ENCODE measurements at places on chromosomes 12 and 14.
A peak's percentile ranks its signal among the peaks of the same experiment; 100 is the strongest.

DNA sequence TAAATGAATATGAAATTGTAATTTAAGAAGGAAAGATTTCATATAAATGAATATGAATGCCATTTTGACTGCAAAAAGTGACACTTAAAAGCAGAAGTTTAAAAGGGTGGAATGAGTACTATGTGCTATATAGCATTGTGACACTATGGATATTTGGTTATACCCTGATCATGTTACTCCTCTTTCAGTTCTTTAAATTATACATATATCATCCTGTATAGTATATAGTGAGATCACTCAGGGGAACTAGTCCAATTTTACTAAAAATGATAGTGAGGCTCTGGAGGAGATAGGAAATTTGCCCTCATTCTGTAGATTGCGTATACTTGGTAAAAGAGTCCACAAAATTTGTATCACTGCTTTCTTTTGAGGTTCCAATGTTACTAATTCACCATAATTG lies 155.7 kb upstream of the BTG1 start:
- DNase-seq = no peak

DNA sequence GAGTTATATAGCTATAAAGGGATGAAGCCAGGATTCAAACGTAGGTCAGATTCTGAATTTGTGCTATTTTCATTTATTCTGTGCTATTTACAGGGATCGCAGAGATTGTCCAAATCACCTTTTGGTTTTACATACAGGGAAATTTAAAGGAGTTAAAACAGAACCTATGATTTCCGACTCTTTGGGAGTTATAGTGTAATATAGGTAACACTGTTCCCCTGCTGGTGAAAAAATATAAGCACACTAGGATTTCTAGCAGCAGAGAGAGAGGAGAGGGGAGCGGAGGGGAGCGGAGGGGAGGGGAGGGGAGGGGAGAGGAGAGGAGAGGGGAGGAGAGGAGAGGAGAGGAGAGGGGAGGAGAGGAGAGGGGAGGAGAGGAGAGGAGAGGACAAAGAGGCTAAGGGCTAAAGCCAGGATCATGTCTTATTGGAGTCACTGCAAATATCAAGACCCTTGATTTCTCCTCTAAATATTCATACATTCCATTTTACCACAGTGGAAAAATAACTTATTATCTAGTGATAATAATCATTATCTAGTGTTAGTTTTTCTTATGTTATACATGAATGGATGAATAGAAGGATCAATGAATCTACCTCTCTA lies 46.2 kb upstream of the KCNH5 start:
- no peak for DNase-seq

DNA sequence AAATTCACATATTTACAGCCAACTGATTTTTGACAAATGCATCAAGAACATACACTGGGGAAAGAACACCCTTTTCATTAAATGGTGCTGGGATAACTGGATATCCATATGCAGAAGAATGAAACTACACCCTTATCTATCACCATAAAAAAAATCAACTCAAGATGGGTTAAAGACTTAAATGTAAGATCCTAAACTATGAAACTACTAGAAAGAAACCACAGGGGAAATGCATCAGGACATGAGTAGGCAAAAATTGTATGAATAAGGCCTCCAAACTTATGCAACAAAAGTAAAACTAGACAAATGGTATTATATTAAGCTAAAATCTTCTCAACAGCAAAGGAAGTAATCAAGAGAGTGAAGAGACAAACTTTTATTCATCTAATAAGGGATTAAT lies 242.6 kb downstream of the CPNE8 start:
- no peak for DNase-seq

GRCh38 chr12:848173-848865 lies 95.9 kb downstream of the WNK1 start:
- no peak for DNase-seq

DNA sequence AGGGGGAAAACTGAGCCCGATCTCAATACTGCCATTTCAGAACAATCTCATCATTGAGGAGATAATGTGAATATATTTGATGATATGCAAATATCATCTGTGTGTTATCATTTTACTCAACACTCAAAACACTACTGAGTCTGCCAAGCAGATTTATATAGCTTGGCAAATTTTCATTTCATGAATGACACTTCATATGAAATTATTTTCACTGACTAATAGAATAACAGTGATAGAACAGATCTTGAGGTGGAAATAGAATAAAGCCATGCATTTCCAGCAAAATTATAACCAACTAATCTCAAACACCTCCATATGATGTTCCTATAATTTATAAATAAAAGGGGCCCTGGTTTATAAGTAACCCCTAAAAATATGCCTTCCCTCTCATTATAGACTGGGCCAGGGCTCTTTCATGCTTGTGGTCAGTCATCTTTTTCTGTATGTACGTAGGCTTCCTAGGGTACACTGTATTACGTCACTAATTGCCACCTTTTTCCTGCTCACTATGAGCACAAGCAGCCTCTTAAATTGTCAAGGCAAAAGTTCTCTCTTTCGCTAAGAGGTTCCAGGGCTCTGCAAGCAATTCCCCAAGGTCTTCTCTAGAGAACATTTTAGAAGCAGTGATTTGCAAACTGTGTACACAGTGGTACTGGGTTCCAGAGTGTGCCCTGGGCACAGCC lies 197.1 kb upstream of the FOXN3 start:
- no peak for DNase-seq

GRCh38 chr12:29032446-29032845 lies 116.6 kb upstream of the FAR2 start:
- no peak for DNase-seq

DNA sequence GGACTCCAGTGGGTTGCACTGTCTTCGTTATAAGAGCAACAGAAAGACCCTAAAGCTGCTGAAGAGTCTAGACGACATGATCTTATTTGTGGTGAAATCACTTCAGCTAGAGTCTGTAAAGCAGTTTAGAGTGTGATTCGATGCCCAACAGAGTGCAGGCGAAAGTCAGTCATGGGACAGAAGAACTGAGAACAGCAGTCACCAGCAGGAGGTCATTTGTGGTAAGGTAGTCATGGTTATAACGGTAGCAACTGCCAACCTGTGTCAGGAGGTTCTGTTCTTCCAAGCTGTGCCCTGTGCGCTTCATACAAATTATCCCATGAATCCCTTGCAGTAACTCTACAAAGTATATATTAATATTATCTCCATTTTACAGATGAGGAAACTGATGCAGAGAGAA lies 954.1 kb downstream of the AACS start:
- no peak for DNase-seq

DNA sequence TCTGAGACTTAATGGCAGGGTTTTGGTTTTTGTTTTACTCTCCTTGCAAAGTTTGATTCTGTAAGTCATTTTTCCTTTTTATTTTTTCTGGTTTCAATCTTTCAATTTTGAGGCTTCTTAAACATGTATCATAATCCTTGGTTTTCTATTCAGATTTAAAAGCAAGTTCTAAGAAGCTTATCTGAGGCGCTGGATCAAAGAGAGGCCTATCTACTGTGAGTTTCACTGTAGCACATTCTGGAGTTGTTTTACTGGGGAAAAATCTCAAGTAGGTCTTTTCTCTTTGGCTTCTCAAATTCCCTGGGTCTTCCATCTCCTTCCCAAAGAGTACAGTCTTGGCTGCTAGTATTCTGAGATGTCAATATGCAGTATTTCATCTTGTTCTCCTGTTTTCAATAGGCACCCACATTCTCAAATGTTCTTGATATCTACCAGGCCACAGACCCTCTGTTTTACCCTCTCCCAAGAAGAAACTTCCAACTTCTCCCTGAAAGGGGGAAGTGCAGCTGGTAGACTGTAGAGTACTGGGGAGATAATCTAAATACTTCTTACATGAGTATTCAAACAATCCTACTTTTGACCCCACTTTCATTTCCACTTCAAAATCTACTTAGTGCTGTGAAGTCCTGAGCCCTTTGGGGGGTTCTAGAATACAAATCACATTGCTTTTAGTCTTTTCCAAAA lies 10.9 kb upstream of the CATSPERB start:
- DNase-seq = no peak

- DNase-seq = no peak
Measured at GRCh38 chr12:21655591-21655990, 2.1 kb downstream of the LDHB start.

DNA sequence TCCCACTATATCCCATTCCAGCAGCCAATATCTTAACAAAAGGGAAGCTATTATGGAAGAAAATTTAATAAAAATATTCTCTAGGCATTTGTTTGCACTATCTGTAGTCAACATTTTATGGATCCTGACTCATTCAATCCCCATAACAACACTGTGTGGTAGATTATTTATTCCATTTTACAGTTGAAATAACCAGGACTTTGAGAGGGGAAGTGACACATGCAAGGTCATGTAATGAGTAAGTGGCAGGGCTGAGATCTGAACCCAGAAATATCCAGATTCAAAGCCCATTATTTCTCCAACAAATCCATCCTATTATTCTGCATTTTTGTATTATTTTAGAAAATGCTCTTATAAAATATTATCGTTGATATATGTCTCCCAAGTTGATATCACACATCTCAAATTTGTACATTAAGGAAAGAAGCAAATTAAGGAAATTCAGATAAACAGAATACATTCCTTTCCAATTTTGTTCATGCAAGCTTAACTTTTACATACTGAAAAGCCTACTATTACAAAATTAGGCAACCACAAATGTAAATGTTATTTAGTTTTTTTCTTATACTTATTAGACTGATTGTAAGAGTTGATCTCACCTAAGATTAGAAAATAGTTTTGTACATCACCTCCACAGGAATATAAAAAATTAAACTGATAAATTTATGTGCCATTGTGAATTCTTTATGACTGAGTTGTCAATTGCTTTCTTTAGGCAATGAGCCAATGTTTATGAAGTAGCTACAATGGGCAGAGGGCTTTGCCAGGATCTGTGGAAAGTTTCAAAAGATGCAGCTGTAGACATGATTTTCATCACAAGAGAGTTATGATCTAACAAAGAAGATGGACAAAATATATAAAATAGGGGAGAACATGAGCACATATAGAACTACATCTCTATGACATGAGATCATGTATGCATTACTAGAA lies 55.1 kb upstream of the E2F7 start:
- DNase-seq = peak; percentile 28
